Lung (tissue), 17 donors: ENCODE measurements at places on chromosomes 7 and 10. TPM values are rescaled to one million over a fixed set of nuclear protein-coding genes. Genes with fewer than 3 reads are reported as not detected.
A peak's percentile ranks its signal among the peaks of the same experiment; 100 is the strongest.

GRCh38 chr10:62665771-62666170, 138.7 kb upstream of the ADO start:
- no peak for DNase-seq

The RARRES2 gene
- total RNA-seq, result 161 TPM

The NPFFR1 gene
- 0.12 TPM for total RNA-seq

- DNase-seq, result no peak
Observed at GRCh38 chr7:20188567-20188966, 28.6 kb downstream of the MACC1 start.

GRCh38 chr10:88108115-88108610, 244.7 kb downstream of the PTEN start:
- DNase-seq, result no peak

DNA sequence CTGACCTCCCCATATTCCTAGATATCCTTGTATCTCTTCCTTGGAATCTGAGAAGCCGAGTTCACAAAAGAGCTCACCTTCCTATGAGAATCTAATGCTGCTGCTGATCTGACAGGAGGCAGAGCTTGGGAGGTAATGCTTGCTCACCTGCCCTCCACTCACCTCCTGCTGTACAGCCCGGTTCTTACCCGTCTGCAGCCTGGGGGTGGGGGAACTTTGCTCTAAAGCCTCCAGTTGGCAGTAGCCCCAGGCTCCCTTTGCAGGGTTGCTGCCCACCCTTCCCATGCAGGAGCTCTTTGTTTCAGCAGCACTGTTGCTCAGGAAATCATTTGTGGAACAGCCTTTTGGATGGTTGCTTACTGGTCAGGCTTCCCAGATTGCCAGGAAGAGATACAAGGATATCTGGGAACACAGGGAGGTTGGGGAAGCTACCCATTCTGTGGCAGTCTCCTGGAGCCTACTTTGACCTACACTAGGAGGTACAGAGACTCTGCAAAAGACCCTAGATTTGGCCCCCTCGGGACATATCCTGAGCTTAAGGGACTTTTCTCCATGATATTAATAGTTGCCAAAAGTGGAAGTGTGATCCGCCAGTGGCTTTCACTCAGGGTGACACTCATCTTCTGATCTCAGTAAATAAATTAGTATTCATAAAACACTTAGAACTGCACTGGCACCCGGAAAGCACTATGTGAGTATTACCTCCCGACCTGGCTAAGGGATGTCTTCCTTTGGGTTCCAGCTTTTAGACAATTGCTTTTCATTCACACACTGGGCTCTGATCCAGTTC, 363.7 kb upstream of the PODXL start:
- no peak for DNase-seq

DNA sequence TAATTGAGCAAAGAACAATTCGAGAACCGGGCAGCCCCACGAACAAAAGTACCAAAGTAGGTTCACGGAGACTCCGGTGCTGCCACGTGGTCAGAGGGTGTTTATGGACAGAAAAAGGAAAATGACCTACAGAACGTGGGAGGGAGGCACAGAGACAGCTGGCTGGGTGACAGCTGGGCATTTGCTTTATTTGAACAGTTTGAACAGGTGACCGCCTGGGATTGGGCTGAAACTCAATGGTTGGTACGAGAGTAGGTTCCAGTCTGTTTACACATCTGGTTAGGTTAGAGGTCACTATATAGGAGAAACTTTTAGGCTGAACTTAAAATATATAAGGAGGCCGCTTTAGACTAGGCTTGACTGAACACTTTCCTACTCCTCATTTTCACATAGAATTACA, 50.6 kb upstream of the CELF2 start:
- DNase-seq, result no peak

GRCh38 chr7:66946545-66946944, 25.5 kb downstream of the TMEM248 start:
- DNase-seq, result peak; percentile 20

The CYP26C1 gene
- total RNA-seq, result not detected

The CFTR gene
- total RNA-seq, result 19.5 TPM

- no peak for DNase-seq
Observed at GRCh38 chr7:79923953-79924352, 210.7 kb upstream of the GNAI1 start.

- no peak for DNase-seq
Observed at GRCh38 chr10:114340816-114341215, 63.5 kb downstream of the AFAP1L2 start.

DNA sequence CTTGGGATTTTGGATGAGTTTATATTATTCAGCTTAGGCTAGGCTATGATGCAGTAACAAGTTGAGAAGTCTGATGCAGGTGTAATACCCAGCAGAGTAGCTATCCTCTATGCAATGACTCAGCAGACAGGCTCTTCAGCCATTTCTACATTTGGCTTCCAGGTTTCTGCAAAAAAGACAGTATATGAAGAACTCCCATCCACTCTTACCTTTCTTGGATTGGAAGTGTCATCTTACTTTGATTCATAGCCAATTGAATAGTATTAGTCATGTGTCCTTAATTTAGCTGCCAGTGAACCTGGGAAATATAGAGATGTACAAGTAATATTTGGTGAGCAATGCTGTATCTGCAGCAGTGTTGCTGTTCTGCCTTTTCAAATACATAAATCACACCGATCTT, 127.8 kb upstream of the NPSR1 start:
- no peak for DNase-seq

- DNase-seq, result no peak
Observed at GRCh38 chr7:31416381-31416870, 75.9 kb upstream of the NEUROD6 start.

DNA sequence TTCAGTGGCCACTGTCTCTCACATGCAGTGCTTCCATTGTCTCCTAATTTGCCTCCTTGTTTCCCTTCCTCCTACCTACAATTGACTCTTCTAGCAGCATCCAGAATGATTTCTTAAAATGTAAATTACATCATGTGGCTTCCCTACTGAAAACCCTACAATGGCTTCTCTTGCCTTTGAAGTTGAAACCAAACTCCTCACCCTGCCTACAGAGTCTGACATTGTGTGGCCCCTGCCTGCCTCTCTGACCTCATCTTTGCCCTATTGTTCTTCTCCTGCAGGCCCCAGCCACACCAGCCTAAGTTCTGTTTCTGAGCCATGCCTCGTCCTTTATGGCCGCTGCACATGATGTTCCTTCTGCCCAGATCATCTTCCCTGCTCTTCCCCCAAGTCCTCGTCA, 35.8 kb upstream of the CDK1 start:
- DNase-seq, result no peak

GRCh38 chr7:710161-710560, 16.3 kb upstream of the DNAAF5 start:
- DNase-seq, result no peak

DNA sequence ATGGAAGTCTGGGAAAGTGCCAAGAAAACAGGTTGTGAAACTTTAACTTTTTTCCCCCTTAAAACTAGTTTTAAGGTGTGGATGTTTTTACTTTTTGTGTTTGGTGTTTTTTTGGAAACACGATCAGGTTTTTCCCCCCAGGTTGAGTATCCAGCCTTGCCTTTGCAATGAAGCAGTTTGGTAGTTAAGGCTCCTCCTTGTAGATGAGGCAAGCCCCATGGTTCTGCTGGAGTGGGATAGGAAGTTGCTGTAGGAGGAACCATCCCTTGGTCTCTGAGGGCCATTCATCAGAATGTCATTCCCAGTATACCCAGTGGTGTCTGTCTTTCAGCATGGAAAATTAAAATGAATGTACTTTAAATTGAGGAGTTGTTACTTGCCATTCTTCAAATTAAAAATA, 2.7 kb downstream of the CUL1 start:
- no peak for DNase-seq

The ARMC3 gene
- total RNA-seq, result 20.2 TPM

The NPC1L1 gene
- total RNA-seq, result 0.03 TPM
